ENCODE measurements at places on chromosomes 1 and 21. TPM values are rescaled to one million over a fixed set of nuclear protein-coding genes. Genes with fewer than 3 reads are reported as not detected.

DNA sequence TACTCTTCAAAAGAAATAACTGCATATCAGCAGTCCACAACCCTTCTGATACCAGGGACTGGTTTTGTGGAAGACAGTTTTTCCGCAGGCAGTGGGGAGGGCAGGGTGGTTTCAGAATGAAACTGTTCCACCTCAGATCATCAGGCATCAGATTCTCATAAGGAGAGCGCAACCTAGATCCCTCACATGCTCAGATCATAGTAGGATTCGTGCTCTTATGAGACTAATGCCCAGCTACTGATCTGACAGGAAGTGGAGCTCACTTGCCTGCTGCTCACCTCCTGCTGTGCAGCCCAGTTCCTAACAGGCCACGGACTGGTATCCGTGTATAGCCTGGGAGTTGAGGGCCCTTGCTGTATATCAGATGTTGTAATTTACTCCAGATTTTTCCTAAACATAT lies 11.5 kb downstream of the RO60 start:
- DNase-seq: no peak

DNA sequence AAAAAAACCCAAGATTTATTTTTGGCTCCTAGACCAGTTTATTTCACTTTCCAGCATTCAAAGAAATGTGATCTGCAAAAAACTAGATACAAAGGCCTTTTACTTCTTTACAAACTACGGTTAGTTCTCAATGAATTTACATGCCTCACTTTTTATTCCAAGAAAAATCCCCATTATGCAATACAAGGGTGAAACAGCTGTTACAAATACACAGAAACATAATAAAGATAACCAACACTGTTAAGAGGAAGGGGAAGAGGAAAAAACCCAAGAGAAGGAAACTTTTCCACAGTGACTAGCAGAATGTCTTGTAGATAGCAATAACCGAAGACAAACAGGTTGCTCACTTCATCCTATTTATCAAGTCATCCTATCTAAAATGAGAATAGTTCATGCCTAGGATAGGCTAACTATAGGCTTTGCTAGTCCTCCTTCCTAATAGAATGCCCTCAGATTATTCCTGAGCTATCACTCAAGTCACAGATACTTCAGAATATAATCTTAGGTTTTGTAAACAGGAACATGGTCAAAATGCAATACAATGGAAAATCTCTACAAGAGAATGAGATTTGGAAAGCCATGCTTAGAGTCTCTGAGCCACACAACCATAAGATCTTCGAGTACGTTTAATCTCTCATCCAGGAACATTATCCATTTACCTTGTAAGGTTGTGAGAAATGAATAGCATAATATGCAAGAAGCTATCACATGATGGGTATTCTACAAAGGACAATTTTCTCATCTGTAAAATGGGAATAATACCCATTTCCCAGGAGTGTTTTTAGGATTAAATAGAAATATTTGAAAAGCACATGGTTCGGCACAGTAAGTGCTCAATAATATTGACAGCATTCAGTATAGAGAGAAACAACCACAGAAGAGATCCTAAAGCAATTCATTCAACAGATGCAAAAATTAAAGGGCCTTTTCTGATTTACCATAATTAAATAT lies 5.4 kb downstream of the PNRC2 start:
- peak; percentile 93 for DNase-seq

DNA sequence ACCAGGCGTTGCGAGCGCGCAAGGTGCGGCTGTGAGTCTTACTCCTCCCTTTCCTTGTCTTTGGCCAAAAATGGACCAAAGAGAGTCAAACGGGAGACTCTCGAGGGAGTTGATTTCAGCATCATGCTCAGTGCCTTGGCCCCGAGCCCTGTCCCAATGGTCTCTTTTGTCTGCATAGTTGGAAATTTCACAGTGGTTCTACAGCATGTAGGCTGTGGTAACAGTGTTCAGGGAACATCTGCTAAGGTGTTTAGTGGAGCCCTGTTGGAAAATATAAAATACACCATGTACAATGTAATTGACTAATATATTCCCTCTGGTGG lies 2.7 kb downstream of the CACNA1E start:
- DNase-seq: no peak

DNA sequence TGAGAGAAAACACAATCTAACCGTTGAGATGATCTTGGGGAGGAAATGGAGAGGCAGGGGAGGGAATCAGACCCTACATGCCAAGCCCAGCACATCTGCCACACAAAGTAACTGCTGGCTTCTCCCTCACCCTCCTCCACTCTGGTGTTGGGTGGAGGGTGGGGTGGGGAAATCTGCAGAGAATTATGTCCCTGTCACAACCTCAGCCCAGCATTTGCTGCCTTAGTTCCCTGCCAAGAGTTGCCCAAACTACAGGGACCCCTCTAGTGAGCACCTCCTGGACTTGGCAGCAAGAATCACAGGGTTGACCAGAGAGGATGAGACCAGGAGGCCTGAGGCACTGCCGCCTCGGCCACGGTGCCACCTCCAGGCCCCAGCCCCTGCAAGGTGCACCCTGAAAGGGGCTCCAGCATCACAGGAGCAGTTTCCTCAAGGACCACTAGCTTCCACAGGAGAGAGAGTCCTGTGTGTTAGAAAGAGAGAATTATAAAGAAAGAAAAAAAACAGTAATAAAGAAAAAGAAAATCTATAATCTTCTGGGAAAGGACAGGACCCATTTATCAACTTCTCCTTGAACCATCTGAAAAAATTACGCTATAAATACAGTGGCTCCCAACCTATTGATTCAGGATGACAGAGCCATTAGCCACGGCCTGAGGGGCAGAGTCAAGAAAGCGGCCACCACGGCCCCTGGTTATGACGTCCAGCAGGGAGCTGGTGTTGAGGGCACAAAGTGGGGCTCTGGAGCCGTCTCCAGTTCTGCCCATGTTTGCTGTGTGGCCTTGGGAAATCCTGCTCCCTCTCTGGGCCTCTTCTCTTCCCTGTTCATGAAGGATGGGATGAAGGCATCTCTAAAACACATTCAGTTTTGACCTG lies 451.7 kb downstream of the MATN1 start:
- DNase-seq: no peak

Gene MCOLN3
- 0.97 TPM for total RNA-seq
